ENCODE measurements at places on chromosomes 1 and 21.

DNA sequence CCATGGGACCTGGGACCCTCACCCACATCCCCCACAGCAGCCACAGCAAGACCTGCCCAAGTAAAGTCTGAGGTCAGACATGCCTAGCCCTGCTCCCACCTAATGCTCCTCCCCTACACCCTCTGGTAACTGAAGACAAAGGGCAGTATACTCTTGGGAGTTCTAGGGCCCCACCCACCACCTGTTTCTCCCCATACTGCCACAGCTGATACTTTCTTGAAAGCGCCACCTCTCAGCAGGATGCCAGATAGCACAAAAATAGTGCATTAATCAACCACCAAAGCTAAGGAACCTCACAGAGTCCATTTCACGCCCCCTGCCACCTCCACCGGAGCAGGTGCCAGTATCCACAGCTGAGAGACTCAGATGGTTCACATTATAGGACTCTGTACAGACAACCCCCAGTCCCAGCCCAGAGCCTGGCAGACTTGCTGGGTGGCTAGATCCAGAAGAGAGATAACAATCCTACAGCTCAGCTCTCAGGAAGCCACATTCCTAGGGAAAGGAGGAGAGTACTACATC, 238.1 kb downstream of the LRRC40 start:
- no peak for DNase-seq

- DNase-seq = no peak
These were observed 315.9 kb downstream of the CAMTA1 start for GRCh38 chr1:7101187-7101586.

DNA sequence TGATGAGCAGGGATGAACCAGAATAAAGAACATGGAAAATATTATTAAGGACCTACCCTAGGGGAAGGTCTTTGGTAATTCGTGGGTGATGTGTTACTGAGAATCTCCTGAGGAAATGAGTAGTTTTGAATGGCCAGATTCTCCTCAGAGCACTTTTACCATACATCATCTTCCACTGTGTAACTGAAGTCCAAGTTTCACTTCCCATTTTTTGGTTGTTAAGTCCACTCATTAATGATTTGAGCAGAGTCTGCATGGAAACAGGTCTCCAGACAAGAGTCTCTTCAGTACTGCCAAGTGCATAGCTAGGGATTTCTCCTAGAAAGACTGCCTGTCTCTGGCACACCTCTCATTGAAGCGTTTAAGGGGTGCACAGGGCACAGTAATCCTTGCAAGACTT, 48.7 kb upstream of the PCP4 start:
- DNase-seq = no peak

DNA sequence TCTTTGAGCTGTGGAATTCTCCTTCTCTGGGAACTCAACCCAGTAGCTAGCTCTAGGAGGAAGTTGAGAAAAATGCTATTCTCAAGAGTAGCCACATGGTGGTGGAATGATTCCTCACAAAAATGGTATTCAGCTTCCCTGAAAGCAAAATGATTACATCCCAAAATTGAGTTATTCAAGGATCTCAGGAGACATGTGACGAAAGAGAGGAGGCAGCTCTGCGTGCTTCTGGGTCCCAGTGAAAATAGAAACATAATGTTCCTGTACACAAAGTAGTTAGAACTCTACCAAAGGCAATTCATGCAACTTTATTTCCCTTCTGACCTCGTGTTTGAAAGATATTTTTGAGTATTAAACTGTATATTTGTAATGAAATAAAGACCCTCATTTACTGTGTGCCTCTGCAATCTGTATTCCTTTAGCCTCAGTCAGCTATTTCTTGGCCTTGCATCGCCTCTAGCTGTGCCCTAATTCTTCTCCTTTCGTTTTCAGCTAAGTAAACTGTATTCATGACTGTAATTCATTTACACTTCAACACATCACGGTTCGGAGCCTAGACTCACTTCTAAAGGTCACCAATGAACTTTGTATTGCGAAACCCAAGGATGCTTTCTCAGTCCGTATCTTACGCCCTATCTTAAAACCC, 167.3 kb downstream of the FASLG start:
- DNase-seq = no peak

DNA sequence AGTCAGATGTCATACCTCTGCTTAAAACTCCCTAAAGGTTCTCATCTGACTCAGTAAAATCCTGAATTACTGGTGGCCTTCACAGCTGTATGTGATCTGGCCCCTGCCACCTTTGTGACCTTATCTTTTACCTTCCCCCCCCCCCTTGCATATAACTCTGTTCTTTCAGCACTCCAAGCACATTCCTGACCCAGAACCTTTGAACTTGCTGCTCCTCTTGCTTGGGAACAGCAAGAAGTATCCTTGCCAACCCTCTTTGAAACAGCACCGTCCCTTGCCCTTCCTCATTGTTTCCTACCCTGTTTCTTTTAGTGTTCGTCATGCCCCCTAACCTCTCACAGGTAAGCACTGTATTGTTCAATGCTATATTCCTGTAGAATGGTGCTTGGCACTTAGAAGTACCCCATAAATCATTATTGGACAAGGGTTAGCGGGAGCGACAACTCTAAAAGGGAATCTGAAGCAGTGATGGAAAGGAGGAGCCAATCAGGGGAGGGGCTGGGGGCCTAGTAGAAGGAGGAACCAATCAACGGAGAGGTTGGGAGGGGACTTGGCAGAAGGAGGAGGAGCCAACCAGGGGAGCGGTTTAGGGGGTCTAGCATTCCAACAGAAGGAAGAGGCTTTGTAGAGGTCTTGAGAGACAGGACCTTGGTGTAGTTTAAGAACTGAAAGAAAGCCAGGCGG, 13.9 kb downstream of the CACHD1 start:
- no peak for DNase-seq

DNA sequence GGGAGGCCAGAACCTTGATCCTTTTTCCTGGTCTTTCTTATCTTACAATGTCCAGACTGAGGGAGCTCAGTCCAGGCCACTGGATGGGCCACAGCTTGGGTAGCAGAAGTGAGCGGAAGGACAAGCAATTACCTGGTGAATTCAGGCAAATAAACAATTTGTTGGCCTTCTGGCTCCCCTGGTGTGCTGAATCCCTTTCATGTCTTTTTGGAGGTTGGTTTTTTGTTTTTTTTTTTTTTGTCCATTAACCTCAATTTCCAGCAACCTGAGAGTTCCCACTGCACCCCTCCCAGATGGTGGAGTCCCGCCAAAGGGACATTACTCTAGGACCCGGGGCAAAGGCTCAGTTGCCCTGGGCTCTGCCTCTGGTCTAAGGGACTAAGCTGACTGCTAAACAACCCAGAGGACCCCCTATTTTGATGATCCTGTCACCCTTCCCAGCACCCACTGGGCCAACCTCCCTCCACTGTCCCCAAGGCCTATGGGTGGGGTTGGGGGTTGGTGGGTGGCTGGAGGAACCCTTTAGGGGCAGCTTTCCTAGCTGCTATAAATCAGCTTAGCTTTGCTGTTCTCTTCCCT, 85.5 kb downstream of the KCND3 start:
- DNase-seq = no peak

DNA sequence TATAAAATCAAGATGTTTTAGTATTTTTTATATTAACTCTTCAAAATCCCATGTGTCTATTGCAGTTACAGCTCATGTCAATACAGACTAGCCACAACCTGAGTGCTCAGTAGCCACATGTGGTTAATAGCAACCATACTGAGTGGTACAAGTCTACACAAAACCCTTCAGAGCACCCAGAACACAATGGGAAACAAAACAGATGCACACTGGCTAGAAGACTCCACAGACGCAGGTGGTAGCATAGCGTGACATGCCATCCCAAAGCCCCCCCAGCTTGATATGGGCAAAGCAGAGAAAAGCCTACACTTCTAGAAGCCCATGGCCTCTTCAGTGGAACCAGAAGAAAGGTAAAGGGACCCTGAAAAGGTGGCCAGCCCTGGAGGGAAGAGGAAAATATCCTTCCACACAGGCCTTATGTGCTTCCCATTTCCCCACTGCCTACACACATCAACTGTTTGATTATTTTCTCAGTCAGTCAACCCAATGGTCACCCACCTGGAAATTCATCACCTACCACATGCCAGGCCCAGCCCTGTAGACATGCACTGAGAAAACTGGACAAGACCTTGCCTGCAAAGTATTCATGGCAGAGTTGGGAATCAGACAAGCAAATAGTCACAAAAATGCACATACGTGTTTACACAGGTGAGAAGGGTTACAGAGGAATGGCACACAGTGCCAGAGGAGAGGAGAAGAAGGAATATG, 175.0 kb downstream of the VAV3 start:
- DNase-seq = no peak

DNA sequence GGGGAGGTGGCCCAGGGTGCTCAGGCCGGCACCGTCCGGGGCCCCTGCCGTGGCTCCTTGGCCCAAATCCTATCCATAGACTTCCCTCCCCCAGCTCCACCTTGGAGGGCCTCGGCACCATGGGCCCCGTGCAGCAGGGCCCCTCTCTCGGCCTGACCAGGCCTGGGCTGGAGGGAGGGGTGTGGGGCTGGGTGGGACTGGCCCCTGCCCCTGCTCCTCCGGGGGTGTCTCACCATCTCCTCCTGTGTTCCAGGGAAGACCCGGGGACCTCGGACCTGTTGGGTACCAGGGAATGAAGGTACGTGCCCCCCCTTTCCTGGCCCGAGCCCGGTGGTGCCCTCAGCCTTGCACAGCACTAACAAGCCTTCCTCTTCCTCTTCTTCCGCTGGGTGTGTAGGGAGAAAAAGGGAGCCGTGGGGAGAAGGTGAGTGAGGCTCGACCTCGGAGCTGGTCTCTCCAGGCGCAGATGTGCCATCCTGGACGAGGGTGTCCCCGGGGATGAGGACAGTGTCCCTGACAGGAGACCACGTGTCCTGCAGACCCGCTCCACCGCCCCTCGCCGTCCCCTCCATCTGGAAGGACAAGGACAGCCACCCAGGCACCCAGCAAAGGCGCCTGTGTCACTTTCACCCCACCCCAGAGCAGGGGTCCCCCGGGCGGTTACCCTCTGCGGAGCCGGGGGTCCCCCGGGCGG, 7.9 kb downstream of the COL6A1 start:
- DNase-seq = no peak

- DNase-seq = no peak
These were observed 39.0 kb downstream of the GDAP2 start for GRCh38 chr1:117890452-117890851.

- DNase-seq = no peak
These were observed 48.2 kb downstream of the RHOU start for GRCh38 chr1:228783418-228784040.

DNA sequence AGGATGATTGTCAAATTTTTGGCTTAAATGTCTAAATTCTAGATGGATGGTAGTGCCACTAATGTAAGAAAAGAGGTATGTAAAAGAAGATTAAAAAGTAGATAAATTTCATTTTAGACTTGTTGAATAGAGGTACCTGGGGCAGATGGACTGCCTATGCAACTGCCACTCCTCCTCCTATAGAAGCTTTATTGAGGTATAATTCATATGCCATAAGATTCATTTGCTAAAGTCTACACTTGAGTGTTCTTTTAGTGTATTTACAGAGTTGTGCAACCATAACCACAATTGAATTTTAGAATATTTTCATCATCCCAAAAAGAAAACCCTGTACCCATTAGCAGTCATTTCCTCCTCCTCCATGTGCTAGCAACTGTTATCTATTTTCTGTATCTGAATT, 70.6 kb downstream of the FNBP1L start:
- no peak for DNase-seq

DNA sequence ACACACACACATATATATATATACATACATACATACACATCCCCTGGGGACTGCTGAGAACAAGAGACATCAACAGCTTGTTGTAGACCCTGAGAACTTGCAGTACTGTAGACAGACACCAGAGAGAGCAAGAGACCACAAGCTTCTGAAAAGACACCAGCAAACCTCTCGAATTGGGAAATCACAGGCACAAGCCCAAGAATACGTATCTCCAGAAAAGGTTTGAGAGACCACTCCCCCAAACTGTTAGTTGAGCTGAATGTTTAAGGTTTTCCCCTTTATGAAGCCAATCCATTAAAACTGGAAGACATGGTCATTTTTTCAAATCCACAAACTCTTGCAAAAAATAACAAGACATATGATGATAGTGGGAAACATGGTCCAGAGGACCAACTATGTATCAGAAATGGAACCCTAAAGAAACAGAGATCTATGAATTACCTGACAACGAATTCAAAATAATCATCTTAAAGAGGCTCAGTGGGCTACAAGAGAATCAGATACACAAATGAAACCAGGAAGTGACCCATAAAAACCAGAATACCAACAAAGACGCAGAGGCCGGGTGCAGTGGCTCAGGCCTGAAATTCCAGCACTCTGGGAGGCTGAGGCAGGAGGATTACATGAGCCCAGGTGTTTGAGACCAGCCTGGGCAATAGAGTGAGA, 45.1 kb downstream of the SLC2A1 start:
- DNase-seq = peak; percentile 39

DNA sequence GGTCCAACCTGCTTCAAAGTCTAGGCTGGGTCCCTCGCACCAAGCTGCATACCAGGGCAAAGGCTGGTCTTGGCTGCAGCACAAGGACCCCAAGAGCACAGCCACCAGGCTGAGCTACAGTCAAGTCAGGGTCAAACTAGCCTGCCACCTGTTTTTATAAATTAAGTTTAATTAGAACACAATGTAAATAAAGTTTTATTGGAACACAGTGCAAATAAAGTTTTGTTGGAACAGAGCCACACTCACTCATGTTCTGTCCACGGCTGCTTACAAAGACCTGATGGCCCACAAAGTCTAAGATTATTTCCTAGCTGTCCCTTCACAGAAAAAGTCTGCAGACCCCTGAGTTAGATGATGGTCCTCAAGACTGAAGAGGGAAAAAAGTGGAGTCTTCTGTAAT, 66.2 kb downstream of the MRPL37 start:
- no peak for DNase-seq

Data from T-helper 22 cell (primary cell).